Activated CD8-positive, alpha-beta memory T cell treated with anti-CD3 and anti-CD28 coated beads, Interleukin-2, amount 10 ng/mL, durations not matched to agents 7 days and 5 days (primary cell): ENCODE measurements at places on chromosomes 11 and 22.

DNA sequence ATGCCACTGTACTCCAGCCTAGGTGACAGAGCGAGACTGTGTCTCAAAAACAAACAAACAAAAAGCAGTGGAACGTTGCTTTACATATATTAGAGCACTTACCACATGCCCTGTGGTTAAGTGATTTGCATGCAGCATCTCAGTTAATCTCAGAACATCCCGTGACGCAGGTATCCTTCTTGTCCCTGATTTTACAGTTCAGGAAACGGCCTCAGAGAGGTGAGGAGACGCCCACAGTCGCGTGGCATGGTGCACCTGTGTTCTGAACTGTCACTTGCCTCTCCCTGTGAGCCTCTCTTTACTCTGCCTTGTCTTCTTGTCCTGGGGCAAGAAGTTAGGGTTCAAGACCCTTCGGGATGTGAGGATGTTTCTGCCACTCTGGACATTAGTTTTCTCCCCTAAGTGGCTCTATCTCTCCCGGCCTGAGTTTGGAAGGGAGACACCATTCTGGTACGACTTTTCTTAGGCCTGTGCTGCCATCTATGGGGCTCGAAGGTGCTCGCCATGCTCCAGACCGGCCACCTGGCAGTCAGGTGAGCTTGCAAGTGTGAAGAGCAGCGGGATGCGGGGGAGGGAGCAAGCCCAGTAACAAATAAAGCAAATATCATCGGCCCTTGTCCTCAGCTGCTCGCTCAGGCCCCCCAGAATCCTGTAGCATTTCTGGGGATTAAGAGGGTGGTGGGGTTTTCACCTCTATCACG lies 25.6 kb downstream of the YWHAH start:
- peak; percentile 76 for DNase-seq

DNA sequence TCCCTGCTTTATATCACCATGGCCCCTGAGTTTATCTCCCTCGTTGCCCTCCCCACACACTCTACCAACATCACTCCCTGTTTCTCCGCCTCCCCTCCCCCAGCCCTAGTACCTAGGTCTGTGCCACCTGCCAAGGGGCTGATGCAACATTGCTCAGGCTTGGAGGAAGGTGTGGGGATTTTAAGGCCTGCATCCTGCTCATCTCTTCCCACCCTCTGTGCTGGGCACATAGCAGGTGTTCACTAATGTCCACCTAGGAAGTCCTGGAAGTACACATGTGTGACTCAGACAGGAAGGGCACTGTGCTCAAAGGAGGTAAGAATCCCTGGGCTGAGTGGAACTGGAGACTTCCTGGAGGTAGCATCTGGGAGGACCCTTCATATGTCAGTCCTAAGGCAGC lies 37.0 kb downstream of the PDE2A start:
- DNase-seq: no peak

- DNase-seq: no peak
These were observed 18.5 kb upstream of the MPZL2 start for GRCh38 chr11:118282606-118283005.

- no peak for DNase-seq
These were observed 47.2 kb downstream of the POLD3 start for GRCh38 chr11:74639533-74639932.

DNA sequence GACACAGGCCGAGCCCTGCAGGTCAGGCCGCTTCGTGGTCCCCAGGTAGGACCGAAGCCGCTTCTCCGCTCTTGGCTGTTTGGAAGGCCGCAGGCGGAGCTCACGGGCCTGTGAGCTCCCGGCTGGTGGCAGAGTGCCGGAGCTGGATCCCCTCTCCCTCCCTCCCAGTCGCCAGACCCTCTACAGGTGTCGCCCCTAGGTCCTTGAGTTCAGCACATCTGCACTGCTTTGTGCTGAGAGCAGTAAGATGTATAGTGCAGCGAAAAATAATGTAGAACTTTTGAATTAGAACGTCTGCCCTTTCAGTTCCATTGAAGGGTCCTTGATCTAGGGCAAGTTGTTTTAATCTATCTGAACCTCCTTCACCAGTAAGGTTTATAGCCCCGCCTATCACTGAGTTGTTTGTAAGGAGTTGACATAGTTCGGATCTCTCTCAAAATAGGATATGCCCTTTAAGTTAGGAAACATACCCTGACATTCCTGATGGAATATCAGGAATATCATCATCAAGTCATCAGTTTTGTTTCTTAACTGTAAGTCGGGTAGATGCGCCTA lies 419 bp downstream of the ANKRD49 start:
- no peak for DNase-seq

- DNase-seq: no peak
These were observed 12.3 kb downstream of the BACE1 start for GRCh38 chr11:117303646-117304315.

DNA sequence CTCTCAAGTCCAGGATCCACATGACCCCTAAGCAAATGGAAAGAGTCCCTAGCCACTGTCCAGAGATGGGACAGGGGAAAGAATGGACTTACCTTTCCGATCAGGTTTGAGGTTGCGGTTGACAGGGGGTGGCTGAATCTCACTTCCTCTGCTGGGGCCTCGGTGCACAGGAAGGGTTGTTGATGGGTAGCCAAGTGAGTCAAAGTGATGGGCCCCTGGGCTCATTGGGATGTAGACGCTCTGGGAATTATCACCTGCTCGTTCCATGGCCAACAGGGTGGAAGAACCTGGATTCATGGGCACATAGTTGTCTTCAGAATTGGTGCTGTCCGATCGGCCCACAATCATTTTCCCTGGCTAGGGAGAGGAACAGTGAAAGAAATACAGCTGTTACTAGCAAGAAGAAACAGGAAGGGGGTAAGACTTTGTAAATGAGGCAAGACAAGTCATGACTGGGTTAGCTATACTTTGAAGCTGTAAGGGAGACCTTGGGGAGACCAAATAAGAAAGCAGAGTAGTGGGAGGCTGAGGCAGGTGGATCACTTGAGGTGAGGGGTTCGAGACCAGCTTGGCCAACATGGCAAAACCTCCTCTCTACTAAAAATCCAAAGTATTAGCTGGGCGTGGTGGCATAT lies 34.7 kb downstream of the USP35 start:
- no peak for DNase-seq

DNA sequence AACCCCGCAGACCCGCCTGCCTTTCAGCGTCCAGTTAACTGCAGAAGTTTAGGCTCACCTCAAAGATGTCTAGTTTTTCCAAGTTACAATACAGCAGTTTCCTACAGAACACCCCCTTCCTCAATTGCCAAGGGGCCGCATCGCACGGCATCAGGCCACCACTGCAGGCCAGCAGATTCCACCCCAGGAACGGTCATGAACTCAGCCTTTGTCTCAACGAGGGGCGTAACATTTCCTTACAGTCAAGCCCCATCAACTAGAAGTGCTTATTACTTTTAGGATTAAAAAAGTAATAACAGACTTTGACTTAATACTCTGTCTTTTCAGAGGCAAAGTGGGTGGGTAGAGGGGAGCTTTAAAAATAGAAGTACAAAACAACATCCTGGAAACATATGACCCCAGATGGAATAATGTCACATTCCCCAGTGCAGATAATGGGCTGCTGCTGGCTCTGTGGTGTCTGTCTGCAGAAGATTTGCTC lies 36.3 kb downstream of the PPP2R1B start:
- DNase-seq: no peak

DNA sequence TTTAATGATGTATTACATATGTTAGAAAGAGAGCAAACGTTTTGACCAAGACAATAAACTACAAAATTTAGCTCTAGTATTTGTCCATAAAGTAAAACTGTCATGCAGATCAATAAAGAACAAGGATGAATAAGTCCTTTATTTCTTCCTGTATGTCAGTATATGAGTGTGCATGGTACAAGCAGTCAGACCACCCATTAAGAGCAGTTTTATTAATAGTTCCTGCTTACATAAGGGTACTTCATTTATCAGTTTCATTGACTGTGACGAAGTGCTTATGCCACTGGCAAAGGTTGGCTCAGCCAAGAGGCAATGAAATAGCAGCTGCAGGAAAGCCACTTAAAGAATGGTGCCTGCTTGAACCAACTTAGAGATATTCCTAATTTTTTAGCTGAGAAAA lies 913.0 kb upstream of the CNTN5 start:
- DNase-seq: no peak

GRCh38 chr11:36790526-36790925 lies 192.5 kb upstream of the RAG2 start:
- DNase-seq: no peak

DNA sequence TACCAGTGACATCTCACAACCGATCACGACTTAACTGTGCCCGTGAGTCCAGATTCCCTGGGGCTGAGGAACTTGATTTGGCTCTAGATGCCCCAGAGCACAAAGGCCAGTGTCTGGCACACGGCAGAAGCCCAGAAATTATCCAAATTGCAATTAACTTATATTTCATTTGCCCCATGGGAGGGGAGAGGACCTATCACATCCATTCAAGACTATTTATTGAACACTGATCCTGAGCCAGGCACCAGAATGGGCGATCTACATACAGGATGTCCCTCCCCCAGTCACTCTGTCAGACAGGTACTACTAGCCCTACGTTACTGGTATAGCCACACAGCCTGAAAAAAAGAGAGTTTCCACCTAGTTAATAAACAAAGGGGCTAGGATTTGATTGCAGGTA lies 5.1 kb downstream of the DNAL4 start:
- no peak for DNase-seq

GRCh38 chr22:22384668-22385244 lies 123.8 kb downstream of the ZNF280B start:
- DNase-seq: no peak

- DNase-seq: no peak
These were observed 1123.4 kb upstream of the RAG2 start for GRCh38 chr11:37721485-37721884.

DNA sequence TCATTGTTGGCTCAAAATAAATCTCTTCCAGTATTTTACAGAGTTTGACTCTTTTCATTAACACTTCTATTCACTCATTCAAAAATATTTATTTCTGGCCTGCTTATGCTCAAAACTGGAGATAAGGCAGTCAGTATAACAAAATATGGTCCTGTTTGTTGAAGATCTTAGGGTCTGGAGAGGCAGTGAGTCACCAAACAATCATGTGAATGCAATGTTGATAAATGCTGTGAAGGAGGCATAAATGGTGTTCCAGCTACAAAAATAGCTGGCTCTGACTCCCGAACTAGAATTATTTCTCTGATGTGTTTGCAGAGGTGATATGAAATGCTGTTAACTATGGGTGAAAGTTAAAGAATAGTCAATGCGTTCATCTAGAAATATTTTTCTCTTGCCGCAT lies 390.6 kb downstream of the AASDHPPT start:
- DNase-seq: no peak

GRCh38 chr11:35365961-35366360 lies 53.4 kb downstream of the SLC1A2 start:
- DNase-seq: no peak

GRCh38 chr11:70834984-70835560 lies 417.3 kb downstream of the SHANK2 start:
- DNase-seq: no peak

GRCh38 chr11:112719736-112720525 lies 241.3 kb upstream of the NCAM1 start:
- DNase-seq: no peak

DNA sequence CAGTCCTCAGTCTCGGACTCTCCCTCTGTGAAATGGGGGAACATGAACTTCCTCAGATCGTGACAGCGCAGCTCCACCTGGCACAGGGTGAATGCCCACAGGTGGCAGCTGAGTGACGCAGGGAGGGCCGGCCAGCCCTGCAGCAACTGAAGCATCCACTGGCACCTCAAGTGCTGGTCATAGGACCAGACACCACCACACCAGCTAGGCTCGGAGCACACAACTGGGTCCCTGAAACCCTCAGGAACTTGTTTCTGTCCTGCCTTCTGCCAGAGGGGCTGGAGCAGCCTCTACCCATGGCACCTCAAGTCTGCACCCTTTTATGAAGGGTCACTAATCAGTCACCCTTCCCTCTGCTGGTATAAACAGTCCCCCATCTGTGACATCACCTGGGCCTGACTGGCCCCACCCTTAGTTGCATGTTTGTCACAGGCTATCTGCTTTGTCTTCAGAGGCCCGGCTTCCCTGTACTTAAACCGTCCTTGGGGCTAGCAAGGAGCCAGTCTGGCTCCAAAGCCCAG lies 7.4 kb upstream of the CDC42BPG start:
- no peak for DNase-seq

DNA sequence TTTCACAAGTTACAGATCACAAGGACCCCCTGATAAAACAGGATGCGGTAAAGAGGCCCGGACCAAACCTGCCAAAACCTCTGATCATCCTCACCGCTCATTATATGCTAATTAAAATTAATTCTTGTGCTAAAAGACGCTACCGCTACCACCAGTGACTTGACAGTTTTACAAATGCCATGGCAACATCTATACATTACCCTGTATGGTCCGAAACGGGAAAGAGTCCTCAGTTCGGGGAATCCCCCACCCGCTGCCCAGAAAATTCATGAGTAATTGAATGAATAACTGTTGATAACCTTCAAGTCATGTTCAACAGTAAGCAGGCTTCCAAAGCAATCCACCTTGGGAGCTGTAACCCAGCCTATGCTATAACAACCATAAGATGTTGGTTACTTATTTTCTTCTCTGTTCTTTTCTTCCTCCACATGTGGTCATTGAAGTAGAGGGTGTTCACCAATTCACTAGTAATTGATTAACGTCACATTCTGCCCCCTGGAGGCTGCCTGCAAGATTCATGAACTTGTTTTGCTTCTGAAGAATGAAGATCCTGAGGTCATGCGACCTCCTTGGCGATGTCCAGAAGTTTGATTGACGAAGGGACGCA lies 20.6 kb downstream of the APOBEC3H start:
- DNase-seq: peak; percentile 90

GRCh38 chr11:20474176-20474881 lies 86.8 kb downstream of the PRMT3 start:
- no peak for DNase-seq

GRCh38 chr11:36356201-36356600 lies 60.1 kb downstream of the PRR5L start:
- no peak for DNase-seq

DNA sequence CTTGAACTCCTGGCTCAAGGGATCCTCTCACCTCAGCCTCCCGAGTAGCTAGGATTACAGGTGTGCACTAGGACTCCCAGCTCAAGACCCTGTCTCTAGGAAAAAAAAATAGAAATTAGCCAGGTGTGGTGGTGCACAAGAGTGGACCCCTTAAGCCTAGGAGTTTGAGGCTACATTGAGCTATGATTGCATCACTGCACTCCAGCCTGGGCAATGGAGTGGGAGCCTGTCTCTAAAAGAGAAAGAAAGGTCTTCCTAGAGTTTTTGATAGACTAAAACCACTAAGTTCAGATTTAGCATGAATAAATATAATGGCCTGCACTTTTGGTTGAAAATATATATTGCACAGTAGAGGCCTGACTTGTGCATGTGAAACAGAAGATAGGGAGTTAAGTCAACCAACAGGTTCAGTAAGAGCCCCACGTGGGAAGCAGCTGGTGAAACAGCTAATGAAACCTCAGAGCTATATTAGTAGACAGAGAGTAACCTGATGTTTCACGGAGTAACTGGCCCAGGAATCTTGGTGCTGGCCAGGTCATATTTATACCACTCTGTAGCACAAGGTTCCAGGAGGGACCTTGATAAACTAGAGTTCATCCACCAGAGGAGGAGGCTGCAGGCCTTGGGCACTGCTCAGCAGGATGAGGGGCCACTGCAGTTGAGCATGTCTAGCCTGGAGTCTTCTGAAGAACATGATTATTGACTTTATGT lies 4.6 kb upstream of the MICAL3 start:
- DNase-seq: no peak

DNA sequence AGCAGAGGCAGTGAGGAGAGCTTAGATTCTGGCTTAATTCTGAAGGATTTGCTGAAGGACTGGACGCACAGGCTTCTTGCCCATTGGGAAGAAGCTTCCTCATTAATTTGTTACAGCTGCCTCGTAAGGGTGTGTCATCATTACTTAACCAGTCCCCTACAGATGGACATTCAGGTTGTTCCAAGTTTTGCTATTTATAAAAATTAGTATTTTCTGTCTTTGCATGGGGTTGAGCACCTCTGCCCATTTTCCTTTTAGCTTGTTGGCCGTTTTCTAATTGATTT lies 38.1 kb downstream of the CAPN1 start:
- DNase-seq: no peak
